ENCODE measurements at places on chromosomes 13 and 19.

- no peak for DNase-seq
Observed at GRCh38 chr13:95304453-95304852, 3.2 kb upstream of the ABCC4 start.

DNA sequence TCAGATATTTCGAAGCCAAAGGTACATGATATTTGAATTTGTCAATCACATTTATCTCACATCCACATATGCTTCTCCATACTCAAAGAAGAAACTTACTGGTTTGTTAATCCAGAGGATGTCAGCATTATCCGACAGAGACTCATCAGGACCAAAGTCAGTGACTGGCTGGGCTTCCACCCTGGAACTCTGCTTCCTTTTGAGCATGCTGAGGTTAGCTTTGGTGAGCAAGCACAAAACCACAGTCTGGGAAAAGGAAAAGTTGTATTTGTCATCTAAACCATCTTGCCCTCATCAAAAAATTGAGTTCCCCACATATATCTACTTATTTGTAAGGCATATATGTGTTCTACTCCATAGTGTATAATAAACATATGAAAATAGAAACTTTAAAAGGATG lies 17.4 kb downstream of the NALCN start:
- peak; percentile 32 for DNase-seq

DNA sequence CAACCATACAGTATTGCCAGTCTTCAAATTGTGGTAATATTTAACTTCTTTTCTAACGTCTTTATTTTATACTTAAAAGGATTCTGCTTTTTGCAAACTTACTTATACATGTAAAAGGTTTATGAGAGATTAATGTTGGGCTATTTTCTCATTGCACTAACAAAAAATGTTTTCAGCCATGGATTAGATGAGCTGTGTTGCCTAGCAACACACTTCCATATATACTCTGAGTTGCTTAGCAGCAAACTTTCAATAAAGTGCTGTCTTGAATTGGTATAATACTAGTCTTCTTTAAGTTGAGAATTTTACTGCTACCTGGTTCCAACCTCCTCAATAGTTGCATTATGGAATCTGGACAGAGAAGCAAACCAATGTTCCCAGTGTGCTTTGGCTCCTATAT lies 777.4 kb upstream of the PCDH9 start:
- no peak for DNase-seq

GRCh38 chr13:73967397-73968165 lies 166.6 kb downstream of the KLF12 start:
- peak; percentile 77 for DNase-seq

GRCh38 chr13:75993823-75994222 lies 357.7 kb downstream of the LMO7 start:
- peak; percentile 16 for DNase-seq

- no peak for DNase-seq
Observed at GRCh38 chr19:46656541-46656940, 4.4 kb downstream of the DACT3 start.

DNA sequence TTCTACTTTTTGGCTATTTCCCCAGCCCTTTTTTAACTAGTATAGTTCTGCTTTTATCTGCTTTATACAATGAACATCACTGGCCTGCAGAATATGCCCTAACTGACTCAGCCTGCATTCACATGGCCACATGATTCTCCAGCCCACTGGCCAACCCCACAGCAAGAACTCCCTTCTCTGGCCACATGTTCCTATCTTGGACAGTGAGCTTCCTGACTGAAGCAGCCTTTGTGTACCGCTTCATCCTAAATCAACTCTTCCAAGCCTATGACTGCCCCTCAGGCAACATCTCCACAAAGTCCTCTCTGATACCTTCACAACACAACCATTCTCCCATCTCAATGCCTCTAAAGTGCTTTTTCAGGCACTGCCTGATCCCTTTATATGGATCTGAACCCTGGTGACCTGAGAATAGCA lies 214.1 kb downstream of the COL4A1 start:
- no peak for DNase-seq

- no peak for DNase-seq
Observed at GRCh38 chr13:103436057-103436654, 369.9 kb upstream of the SLC10A2 start.

DNA sequence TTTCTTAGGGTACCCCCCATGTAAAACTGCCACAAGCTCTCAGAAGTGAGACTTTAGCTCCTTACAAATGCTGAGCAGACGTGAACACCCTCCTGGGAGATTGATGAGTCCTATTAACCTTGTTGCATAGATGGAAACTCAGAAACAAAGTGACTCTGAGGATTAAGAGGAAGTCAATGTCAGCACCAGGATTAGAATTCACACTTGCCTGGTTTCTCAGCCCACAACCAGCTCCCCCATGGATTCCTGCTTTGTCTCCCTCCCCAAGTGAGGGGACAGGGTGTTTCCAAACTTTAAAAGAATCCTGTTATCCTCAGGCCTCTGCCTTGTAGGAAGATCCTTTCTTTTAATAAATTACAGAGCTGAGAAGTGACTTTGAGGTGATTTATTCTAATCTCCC lies 324.4 kb downstream of the NDFIP2 start:
- DNase-seq, result no peak

DNA sequence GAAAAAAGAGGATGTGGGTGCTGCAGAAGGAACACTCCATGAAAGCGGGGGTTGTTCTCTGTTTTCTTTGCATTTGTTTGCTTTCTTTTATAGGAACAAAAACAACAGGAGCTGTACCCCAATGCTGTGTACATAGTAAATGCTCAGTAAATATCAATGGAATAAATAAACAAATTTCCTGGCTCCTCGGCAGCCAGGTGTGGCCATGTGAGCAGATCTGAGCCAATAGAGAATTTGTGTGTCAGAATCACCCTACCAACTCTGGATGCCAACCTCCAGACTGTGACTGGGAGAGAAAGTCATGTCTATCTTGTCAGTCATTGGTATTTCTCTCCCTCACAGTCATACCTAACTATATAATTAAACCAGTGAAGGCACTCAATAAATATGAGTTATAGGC lies 10.6 kb upstream of the CLPP start:
- no peak for DNase-seq

- no peak for DNase-seq
Observed at GRCh38 chr19:3184847-3185460, 776 bp upstream of the NCLN start.

- DNase-seq, result peak; percentile 60
Observed at GRCh38 chr19:40523322-40524047, 53.2 kb upstream of the SHKBP1 start.

DNA sequence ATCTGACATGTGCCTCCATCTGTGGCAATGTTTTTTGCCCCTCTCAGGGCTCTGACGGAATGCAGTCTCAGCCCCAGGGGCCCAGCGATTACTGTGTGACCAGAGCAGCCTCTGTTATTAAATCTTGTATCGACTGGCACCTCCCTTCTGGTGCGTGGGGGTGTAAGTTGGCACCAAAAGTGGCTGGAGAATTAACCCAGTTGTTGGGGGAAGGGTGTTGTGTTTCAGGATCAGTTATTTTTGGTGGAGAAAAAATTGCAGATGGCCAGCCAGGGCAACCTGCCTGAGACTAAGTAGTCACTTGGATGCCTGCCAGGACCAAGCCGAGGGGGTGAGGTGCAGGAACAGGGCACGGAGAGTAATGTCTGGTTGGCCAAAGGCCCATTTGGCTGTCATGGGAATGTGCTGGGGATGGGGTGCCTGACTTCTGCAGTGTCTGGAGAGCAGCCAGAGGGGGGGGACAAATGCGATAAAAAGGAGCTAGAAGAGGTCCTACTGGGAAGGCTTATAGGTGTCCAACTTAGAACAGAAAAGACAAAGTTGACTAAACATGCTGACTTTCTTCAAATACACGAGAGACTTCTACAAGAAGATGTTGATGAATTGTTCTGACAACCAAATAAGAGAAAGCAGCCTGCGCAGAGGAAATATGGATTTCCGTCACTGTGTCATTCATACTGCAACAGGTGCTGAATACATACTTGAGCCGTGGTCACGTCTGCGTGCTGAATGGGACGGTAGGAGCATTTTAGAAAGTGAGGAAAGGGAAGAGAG lies 69.8 kb downstream of the SIAH3 start:
- peak; percentile 80 for DNase-seq

GRCh38 chr19:53389571-53389970 lies 5.4 kb upstream of the ZNF765 start:
- no peak for DNase-seq

DNA sequence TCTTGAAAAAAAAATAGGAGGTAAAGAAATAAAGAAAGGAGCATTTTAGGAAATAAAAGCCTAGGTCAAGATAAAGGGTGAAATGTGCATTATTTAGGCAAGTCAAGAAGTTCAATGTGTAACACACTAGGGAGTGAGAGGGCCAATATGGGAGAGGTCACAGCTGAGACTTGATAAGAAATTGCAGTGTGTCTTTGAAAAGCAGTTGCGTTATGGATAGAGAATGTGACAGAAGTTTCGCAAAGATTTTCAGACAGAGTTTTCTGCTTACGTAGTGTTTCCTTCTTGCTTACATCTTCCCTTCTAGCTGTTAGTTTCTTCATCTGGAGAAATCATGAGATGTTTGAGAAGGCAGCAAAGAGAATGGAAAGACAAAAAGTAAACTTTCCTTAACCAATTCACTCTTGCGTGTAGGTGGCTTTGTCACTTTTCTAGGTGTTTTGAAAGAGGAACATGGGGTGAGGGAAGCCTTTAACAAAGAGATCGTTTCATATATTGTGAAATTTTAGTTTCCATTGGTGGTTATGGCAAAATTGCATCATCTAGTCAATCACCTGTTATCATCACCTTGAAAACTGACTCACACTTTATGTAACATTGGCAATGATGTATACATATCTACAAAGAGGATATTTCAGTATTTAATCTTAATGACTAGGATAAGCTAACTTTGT lies 975.5 kb downstream of the OLFM4 start:
- no peak for DNase-seq

GRCh38 chr19:58304748-58305064 lies 471 bp upstream of the ERVK3-1 start:
- DNase-seq, result no peak

- peak; percentile 80 for DNase-seq
Observed at GRCh38 chr13:76853481-76853880, 32.7 kb downstream of the KCTD12 start.

GRCh38 chr13:36251526-36251925 lies 37.2 kb upstream of the SOHLH2 start:
- peak; percentile 23 for DNase-seq

DNA sequence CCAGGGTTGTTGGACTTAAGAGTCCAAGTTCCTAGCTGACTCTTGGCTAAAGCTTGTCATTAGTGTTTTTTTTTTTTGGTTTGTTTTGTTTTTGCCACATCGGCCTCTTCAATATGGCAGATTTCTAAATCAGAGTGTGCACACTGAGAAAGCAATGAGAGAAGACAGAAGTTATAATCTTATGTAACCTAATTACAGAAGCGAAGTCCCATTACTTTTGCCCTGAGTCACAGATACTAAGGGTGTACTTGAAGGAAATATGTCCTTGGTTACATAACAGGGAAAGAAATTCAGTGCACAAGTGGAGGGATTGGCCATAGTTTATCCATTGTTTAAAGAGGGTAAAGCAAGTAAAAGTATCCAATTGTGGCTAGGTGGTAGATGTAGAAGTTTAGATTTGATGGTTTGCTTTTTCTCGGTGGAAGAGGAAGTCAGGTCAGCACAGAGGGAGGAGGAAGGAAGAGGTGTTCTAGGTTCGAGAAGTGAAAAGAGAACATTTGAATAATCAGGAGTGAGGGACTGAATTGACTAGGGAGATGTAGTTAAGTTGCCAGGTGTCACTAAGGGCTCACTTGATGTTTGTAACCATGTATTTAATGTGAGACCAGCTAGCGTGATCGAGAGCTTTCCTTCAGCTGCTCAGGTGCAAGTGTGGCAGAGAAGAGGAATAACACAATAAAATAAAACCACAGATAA lies 12.2 kb downstream of the GTF2F2 start:
- DNase-seq, result no peak

DNA sequence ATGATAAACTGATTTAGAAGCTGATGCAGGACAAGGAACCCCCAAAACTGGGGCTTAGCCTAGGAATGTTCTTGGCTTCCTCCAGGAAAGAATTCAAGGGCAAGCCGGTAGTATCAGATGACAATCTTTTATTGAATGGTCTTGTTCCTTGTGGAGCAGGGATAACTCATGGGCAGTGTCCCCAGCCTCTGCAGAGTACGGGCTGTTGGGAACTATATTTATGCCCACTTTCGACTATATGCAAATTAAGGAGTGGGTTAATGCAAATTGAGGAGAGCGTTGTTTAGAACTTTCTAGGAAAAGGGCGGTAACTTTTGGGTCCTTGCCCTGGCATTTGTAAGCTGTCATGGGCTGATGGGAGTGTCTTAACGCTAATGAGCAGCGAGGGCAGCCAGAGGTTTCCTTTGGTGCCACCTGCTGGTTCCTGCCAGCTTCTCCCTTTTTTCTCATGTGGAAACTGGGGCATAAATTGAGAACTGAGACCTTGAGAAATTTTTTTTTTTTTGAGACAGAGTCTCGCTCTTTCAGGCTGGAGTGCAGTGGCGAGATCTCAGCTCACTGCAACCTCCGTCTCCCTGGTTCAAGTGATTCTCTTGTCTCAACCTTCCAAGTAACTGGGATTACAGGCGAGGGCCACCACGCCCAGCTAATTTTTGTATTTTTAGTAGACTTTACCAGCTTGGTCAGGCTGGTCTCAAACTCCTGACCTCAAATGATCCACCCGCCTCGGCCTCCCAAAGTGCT lies 79.4 kb upstream of the ABCC4 start:
- peak; percentile 84 for DNase-seq

DNA sequence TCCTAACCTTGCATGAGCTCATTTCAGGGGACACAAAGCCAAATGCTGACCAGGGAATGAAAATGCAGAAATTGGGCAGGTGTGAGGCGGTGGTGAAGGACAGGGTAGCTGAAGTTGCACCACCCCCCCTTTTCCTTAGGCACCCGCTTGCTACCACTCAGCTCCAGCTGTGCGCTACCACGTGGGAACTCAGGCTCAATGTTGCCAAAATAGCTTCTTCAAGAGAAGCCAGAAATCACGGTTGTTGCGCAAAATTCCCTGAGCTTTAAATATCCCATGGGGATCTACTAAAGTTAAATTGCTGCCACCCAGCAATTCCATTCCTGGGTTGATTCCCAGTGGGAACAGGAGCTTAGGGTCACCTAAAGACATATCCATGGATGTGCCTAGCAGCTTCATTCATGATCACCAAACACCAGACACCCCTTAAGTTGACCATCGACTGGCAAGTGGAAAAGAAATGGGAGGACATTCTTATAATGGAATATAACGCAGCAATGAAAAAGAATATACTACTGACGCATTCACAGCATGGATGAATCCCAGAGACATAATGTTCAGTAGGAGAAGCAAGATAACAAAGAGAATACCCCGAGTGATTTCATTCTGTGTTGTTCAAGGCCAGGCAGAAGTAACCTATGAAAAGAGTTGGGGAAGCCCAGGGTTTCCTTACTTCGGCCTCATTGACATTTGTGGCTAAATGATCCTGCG lies 12.8 kb upstream of the ADGRL1 start:
- no peak for DNase-seq

DNA sequence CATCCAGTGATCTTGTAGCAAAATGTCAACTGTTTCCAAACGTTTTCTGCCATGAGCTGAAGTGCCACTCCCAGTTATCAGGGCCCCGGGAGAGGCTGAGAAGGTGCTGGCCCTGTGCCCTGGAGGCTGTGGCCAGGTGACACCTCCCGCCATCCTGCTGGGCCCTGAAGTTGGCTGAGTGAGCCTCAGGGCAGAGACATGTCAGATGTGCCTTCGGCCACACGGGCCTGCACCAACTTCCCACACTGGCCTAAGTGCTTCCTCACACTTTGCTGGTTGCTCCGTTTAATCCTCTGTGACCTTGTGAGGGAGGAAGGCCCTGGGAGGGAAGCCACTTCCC lies 4.8 kb downstream of the ADPRHL1 start:
- no peak for DNase-seq

GRCh38 chr13:47932950-47933923 lies 67.8 kb downstream of the SUCLA2 start:
- DNase-seq, result peak; percentile 83
